ENCODE measurements at places on chromosomes 4 and X.

DNA sequence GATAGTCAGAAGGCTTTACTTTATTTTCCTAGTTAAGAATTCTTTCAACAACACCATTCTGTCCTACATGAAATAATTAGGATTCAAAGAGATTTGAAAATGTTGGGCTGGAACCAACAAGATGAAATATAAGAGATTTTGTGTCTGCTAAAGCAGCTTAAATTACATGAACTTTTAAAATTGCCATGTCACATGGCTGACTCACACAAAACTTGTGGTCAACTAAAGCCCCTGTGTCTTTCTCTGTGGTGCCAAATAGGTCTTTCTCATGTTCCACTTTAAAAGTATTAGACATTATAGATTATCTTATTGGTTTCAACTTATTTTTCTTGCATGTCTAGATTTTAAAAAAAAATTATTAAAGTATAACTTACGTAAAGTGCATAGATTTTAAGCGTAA, 60.8 kb upstream of the FHL1 start:
- DNase-seq = no peak

DNA sequence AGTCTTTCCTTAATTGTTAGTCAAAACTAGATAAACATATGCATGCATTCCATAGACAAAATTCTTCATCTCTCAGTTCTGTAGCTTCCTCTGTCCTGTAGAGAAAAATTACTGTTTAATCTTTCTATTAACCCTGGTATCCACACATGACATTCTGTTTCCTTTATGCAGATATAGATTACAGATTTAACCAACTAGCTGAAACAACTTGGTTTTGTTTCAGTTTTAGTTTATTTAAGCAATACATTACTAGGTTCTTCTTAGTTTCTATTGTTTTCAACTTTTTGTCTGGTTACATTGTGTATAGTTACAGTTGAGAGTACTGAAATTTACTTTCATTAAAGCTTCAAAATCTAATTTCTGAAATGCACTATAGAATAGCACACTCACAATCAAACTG, 933.9 kb upstream of the EPHA5 start:
- DNase-seq = no peak

- no peak for DNase-seq
Observed at GRCh38 chr4:77310931-77311330, 153.9 kb downstream of the CCNG2 start.

DNA sequence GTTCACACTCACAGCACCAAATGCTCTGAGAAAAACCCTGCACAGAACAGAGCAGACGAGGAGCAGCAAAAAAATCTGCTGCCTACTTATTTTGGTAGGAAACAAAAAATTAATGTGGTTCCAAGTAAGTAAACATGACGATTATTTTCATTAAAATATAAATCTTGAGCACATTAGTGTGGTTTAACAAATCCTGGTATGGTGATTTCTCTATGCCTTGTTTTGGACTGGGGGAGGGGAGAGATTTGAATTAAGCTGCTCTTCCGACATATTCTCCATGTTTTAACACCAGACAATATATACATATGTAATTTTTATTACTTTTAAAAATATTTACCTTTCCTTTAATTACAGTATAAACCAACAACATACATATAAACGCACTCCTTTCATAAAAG, 1.8 kb downstream of the CAMK2D start:
- DNase-seq = no peak

DNA sequence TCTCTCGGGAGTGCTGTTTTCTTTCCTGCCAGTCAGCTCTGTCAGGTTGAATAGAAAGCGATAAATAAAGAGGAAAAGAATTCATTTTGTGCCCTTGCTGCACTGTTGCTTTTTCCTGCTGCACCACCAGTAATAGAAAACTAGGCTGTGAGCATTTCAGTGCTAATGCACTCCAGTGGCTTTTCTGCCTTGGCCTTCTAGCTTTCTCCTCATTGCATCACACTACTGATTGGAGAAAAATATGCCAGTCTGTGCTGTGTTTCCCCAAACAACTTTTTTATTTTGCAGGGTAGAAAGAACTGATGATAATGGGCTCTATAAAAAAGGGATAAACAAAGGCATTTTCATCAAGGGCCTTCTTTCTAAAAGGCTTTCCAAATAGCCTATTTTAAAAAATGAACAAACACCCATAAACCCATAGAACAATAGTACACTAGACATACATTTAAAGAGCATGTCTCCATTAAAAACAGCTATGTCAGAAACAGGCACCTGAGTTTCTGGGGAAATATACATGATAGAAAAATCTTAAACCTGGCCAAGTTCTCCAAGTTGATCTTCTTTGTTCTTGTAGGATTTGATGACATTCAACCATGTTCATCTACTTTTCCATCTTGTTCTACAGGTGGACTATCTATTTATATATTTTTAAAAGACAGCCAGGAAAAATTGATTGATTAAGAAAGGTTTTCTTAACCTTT, 86.3 kb downstream of the GPRIN3 start:
- DNase-seq = no peak

DNA sequence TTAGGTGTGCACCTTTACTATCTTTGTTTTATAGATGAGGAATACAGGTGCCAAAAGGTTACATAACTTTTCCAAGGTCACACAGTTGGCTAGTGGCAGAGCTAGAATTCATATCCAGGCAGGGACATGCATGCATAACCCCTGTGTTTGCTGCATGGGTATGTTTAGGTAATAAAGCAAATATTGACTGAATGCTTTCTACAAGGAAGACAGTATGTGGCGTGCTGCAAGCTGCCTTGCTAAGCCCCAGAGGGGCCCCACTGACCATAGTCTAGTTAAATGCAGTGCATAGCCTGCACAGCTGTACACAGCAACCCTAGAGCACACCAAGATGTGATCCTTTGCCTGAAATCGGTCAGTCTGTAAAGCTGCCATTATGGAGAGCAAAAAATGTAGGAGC, 320.5 kb upstream of the IGFBP7 start:
- no peak for DNase-seq

DNA sequence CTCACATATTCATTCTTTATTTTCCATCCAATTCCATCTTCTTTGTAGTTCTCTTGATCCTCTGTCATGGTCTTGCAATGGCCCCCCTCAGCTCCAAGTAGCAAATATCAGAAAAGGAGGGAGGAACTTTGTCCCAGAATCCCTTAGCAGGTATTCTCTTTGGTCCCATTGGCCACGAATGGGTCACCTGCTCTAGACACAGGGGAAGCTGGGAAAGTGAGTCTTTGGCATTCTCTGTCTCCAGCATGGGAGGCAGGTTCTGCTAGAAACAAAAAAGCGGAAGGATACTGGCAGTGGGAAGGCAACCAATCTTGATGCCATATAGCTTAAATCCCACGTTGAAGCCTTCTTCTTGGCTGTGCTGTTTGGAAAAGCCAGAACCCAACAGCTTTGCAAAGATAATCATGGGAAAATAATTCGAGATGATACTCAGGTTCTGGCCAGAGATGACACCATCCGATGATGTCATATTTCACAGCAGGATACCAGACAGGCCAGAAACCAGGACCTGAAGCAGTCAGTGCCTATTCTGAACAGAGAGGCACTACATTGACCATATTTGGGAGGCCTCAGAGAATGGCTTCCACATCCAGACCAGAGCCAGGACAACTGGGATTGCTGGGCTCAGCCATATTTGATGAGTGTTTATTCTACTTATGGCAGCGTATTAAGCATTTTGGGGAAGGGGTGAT, 110.4 kb upstream of the ATXN3L start:
- DNase-seq = no peak

DNA sequence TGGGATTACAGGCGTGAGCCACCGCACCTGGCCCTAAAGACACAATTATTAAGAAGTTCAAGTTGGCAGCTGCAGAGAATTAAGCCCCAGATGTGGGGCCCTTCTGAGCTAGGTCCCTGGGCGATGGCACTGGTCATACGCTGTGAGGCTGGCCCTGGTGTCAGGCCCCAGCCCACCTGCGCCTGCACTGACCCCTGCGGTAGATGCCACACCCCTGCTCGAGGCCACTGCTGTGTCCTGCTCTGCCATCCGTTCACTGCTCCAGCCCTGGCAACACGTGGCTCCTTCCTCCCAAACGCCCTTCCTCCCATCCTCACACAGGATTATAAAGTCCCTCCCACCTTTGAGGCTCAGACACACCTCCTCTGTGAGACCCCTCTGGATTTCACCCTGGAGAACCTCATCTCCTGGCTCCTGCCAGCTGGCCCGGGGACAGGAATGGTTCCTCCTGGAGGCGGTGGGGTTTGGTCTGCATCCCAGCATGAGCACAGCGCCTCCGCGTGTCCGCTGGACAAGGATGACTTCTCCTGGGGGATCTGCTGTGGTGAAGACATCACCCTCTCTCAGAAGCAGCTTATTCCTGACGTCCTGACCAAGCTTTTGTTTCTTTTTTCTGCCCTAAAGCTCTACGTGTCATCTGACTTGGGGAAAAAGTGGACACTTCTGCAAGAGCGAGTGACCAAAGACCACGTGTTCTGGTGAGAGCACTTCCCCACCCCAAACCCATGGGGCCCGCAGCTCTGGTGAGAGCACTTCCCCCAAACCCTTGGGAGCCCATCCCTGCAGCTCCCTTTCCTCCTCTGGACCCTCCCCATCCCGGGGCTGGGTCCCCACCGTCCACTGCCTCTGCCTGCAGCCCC, 219.0 kb upstream of the PSAPL1 start:
- DNase-seq = no peak

GRCh38 chrX:37785569-37785968, 5.7 kb downstream of the CYBB start:
- no peak for DNase-seq

DNA sequence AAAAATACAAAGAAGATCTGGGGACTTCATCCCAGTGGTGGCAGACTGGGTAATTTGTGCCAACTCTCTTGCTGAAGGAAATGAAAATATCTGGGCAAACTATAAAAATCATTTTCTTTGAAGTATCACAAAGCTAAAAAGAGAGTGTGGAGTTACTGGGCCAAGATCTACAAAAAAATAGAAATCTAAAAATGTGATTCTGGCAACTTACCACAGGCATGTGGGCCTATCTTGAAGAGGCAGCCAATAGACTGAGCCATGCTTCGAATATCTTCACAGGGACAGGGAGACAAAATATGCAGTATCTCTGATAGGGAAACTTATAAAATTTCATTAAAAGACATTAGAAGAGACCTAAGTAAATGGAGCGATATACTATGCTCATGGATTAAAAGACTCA, 168.8 kb downstream of the RCHY1 start:
- DNase-seq = no peak

DNA sequence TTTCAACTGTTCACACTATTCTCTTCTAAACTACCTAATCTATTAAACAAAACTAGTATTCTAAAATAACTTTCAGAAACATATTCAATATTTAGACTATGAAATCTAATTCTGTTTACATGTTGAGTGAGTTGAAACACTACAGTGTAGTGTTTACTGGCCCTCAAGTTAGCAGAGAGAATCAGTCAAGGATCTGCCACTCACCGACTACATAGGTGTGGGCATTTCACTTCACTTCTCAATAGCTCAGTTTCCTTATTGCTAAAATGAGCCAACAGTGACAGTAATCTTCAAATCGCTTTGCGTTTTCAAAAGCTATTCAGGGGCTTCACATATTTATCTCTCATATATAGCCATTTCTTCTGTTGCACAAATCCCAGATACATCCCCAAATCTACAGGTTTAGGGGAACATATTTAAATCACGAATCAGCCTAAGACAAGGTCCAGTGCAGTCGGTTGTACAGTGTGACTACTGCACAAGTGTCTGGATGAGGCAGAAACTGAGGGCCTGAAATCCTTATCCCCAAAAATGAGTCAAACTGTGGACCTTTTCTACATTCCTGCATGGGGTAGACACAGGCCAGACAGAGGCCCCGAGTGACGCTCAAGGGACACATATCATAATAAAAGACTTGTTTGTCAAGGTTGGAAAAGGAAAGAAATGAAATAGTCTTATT, 129.8 kb downstream of the PPP3CA start:
- DNase-seq = no peak

- DNase-seq = no peak
Observed at GRCh38 chr4:52198294-52198693, 147.2 kb downstream of the SPATA18 start.

DNA sequence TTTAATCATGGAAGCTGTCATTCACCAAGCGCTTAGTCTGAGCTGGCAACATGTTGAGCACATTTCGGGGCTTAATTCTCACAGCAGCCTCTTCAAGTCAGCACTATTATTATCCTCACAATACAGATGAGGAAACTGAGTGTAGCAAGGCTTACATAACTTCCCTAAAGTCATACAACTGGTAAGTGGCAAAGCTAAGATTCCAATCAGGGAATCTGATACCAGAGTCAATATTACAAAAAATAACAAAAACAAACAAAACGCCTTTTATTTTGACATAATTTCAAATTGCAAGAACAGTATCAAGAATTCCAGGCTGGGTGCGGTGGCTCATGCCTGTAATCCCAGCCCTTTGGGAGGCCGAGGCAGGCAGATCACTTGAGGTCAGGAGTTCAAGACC, 120.4 kb upstream of the DUSP21 start:
- DNase-seq = no peak

DNA sequence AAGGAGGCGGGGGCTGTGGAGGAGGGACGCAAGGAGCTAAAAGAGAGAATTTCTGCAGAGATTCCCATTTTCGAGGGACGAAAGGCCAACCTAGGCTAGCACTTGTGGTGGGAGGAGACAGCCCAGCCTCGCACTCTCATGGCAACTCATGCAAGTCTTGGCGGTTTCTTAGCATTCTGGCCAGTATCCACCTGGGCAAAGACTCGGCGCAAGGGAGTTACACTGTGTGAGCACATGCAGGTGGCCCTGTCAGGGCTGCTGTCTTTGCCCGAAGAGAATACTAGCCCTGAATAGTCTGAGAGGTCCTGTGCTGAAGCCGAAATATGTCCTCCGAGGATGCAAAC, 15.5 kb downstream of the MCF2 start:
- no peak for DNase-seq

GRCh38 chr4:182289809-182290208, 46.6 kb downstream of the TENM3 start:
- no peak for DNase-seq

GRCh38 chr4:1345903-1346780, 866 bp upstream of the UVSSA start:
- no peak for DNase-seq

DNA sequence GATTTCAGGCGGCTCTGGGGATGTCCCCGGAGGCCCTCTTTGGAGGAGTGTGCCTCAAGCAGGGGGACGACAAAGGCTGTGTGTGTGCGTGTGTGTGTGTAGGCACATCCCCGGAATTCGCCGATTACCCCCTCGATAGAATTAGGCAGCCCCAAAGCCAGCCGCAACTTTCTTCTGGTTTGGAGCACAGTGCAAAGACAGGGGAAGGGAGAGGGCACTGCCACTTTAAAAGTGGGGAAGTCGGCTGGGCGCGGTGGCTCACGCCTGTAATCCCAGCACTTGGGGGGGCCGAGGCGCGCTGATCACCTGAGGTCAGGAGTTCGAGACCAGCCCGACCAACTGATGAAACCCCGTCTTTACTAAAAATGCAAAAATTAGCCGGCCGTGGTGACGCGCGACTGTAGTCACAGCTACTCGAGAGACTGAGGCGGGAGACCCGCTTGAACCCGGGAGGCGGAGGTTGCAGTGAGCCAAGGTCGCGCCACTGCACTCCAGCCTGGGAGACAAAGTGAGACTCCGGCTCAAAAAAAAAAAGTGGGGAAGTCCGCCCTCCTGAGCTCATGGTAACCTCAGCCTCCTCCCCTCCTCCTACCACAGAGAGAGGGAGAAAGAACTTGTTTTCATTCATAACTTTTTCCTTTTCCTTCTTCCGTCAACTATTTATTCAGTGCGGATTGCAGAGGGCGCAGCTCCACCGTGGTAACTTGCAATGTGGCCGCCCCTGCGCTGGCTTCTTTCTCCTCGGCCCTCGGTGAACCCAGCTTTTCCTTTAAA, 2.4 kb downstream of the SPRY1 start:
- peak; percentile 14 for DNase-seq

GRCh38 chr4:82745173-82745842, 53.3 kb downstream of the SCD5 start:
- DNase-seq = no peak
